ENCODE measurements at places on chromosomes 1 and 21.

DNA sequence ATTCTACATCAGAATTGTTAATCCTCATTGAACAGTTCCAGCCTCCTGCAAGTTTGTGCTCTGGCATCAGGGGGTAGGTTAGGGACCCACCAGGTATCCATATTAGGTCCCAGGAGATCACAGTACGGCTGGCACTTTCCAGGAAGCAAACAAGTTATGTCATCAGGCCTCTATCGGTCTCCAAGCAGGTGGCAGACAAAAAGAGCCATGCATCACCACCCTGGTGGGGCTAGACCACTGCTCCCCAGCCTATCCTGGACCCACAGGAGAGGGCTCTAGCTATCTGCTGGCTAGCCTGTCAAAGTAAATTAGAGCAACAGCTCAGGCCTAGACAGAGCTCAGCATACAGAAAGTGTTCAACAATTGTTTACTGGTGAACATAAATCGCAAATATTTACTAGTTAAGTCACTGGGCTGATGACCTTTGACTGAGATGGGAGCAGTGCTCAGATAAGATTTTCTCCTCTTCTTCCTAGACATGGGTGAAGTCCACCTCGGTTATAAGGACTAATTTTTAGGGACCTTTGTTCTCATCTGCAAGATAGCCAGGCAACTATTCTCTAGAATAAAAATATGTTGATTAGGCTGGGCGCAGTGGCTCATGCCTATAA is 6.4 kb downstream of the NUAK2 start:
- no peak for DNase-seq

DNA sequence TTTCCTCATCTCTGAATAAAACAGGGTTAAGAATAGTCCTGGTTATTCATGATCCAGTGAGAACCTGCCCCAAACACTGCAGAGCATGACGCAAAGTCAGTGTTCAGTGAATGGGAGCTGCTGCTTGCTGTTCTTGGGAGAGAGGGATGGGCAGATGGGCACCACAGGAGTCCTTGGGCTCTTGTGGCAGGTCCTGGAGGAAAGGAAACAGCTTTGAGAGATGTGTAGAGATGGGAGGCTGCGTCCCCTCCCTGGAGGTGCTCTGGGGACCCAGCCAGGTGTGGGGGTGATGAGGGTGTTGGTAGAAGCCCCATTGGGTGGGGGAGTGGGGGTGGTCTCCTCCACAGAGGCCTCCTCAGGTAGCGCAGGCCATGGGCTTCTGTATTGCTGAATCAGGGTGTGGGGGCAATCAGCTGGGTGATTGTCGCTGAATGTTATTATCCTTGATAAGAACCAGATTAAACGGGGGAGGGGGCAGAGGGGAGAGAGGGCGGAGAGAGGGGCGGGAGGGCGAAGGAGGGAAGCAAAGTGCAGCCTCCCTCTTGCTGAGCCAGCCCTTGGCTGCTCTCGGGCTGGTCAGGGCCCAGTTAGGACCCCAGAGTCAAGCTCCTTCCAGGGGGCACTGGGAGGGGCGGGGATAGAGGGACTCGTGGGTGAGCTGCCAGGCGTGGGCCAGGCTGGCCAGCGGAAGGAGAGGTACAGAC is 22.9 kb upstream of the CASZ1 start:
- no peak for DNase-seq

DNA sequence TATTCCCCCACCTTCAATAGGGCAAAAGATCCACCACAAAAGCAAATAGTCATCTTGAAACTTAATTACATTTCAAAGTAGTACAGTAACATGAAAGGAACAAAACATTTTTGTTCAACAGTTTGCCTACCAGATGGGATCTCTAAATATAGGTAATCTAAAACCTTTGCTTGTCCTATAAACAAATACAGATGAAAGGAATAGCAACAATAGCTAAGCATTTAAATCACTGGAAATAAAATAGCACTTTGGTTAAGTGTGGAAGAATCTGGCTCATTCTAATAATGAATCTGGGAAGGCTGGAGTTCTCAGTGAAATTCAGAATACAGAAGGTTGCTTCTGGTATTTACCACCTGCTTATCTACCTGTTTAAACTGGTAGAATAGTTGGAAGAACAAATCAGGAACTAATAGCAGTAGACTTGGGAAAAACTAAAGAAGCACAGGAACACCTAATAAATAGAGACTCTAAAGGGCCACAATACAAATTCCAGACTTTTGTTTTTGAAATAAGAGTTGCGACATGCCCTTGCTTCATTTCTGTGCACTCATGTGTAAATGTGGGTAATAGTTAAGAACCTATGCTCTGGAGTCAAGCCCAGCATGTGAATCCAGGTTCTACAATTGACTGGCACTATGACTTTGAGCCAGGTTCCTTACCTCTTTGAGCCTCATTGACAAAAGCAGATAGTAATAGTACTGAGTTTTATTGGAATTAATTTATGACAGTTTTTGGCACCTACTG is 2.3 kb upstream of the LYPLAL1 start:
- no peak for DNase-seq

DNA sequence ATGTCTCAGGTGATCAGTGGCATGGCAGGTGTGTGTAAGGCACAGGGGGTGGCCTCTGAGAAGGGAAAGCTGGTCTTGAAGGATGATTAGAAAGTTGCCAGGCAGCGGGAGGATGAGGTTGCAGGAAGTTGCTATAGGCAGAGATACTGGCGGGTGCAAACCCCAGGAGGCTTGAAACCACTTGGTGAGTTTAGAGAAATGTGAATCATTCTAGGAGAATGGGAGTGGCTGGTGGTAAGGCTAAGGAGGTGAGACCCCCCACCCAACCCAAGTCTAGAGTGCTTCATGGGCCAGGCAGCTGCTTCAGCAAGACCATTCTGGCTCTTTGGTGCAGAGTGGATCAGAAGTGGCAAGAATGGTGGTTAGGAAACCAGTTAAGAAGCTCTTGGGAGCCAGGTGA is 9.0 kb downstream of the SH2D2A start:
- no peak for DNase-seq

- DNase-seq = no peak
Measured at GRCh38 chr1:53435151-53435550, 24.0 kb upstream of the DMRTB1 start.

DNA sequence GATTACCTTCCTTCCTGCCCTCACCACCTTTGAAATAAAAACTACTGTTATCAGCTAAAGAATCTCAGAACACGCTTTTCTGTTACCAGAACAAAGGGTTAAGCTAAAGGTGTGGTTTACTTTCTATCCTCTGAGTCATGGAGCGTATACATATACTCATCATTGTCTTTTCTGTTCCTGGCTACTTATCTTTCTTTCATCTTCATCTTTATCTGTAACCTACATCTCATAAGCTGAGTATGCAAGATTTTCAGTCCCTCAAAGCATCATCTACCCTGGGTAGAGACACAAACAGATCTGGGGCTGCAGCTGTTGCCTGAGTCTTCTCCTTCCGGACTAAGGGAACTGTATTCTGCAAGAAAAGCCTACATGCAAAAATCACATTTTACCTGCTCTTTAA is 75.6 kb downstream of the LMO4 start:
- no peak for DNase-seq

GRCh38 chr1:28668191-28668955 is at the start of gene GMEB1:
Gene GMEB1, plus strand, starts transcription at chr1:28668784. Its CDS starts 14,829 bp downstream, at chr1:28683613.
- no peak for DNase-seq

DNA sequence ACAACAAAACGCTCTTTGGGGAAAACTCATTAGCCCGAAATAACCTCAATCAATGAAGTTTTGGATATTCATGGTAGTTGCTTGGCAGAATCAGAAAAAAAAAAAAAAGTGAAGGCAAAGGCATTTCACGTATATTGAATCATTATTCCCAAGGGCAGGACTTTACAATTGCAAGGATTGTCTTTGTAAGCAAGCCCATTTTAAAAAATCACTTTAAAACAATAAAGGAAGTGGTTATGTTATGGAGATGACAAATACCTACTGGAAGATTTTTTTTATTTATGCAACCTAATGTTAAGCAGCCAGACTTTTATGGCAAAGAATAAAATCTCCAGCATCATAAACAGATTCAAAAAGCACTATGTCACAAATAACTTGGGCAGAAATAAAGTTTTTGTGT is 9.3 kb downstream of the GJB4 start:
- DNase-seq = no peak

DNA sequence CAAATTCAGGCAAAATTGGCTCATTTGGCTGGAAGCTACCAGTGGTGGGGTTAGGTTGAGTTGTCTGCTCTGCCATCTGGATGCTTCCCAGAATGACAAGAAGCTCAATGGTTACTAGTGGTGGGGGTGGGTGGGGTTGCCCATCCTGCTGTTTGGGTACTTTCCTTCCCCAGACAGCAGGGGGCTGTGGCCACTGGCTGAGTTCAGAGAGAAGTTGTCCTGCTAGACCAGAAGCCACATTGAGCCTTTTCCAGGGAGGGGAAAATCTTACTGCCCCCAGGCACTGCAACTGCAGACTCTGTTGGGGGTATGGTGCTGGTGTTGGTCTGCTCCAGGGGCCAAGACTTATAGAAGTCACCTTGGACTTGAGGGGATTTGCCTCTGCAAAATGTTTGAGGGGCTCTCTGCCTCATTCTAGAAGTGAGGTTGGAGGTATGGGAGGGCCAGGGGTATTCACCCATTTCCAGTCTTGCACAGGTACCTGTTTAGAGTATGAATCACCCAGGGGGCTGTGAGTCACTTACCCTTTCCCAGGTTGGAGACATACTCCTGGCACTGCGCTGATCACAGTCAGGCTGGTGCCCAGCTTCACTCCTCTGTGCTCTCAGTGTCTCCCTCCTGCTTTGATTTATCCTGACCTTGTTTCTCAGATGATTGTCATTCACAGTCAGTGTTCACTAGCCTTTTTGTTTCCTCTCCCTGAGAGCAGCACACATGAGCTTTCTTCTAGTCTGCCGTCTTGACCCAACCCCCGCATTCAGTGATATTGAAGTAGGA is 89.1 kb upstream of the NEGR1 start:
- DNase-seq = no peak

DNA sequence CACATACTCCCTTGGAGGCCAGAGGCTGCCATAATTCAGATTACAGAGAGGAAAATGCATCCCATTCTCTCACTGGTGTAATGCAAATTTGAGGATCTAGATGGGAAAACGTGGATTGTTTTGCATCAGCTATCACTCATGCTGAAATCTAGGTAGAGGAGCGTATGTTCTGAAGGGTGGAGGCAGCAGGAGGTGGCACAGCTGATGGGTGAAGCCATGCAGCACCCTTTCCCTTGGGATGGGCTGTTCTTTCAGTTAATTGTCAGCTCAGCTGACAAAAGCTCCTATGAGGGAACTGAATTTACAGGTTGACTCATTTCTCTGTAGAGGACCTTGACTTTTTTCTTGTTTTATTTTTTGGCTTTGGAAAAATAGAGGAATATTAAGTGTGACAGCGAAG is 41.8 kb downstream of the CAMTA1 start:
- DNase-seq = no peak

DNA sequence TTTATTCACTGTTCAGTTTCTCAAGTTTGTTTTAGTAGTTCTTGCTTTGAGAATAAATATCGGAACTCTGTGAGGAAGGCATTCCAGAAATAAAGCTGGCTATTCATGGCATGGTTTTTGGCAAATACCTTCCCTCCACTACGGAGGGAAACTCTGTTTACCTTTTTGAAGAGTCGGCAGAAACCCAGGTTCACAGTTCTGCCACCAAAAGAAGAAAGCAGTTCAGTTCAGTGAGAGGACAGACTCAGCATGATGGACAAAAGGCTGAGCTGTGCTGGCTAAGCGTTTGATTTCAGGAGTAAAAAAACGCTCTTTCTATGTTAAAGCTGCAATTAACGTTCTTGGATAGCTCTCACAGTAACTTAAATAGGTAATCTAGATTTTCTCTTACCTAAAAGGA is 42.4 kb downstream of the CNN3 start:
- no peak for DNase-seq

GRCh38 chr1:47442202-47442601 is 4.4 kb downstream of the FOXD2 start:
- DNase-seq = no peak

GRCh38 chr1:23376890-23377811 is 7.5 kb upstream of the ZNF436 start:
- DNase-seq = no peak

DNA sequence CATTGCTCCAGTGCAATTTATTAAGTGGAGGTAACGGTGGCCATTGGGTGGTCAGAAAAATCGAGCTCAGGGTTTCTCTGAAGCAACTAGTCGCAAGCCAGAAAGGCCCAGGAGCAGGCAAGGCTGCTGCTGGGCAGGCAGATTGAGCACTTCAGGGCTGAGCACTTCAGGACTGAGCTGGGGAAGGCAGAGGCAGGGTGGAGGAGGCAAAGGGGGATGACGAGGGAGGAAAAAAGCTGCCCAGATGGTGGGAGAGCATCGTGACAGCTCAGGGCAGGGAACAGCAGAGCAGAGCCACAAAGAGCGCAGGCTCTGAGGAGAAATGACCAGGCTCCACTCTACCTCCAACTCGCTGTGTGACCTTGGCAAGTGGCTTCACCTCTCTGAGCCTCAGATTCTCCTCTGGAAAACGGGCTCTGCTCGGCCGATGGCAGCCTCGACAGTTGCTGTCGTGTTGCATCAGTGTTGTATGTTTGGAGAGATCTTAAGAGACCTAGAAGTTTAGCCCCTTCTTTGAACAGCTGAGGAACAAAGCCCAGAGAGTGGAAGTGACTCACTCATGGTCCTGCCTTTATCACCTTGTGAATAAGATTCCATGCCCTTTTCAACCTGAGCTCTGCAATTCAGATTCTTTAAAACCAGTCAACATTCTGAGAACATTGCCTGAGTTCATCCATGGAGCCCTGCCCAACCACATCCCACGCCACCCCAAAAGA is 141.4 kb downstream of the SYF2 start:
- no peak for DNase-seq

- DNase-seq = no peak
Measured at GRCh38 chr1:87132284-87132870, 196.3 kb upstream of the LMO4 start.

DNA sequence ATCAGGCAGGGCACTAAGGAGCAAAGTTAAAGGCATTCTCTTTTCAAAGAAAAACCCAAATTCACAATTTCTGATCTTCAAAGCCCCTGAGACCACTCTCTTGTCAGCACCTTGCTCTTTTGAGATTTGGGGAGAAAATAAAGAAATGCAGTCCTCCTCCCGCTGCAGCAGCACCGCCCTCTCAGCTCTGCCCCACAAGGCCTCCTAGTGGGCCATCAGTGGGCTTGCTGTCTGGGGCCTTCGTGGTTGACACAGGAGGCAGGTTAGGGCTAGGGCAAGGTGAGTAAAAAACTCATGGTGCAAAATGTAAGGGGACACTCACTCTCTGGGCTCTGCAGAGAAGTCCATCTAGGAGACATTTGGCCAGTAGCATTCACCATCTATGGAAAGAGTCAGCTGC is 67.4 kb upstream of the CTTNBP2NL start:
- no peak for DNase-seq

DNA sequence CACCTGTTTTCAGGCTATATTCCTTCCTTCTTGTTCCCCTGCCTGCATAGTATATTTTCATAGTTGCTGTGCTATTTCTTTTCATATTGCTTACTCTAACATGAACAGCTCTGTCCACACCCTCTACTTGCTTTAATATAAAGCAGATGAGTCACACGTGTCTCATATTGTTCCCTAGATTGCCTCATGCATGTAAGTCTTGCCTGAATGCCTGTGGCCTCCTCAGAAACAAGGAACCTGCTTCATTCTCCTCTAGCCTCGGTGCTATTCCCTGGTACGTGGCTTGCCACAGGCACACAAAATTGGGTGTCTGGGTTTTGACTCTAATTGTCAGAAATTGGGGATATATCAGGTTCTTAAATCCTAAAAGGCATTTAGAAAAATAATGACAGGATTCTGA is 16.5 kb upstream of the PKP1 start:
- DNase-seq = no peak
